GM04504 (cell line): ENCODE measurements at places on chromosomes 5 and 9.

DNA sequence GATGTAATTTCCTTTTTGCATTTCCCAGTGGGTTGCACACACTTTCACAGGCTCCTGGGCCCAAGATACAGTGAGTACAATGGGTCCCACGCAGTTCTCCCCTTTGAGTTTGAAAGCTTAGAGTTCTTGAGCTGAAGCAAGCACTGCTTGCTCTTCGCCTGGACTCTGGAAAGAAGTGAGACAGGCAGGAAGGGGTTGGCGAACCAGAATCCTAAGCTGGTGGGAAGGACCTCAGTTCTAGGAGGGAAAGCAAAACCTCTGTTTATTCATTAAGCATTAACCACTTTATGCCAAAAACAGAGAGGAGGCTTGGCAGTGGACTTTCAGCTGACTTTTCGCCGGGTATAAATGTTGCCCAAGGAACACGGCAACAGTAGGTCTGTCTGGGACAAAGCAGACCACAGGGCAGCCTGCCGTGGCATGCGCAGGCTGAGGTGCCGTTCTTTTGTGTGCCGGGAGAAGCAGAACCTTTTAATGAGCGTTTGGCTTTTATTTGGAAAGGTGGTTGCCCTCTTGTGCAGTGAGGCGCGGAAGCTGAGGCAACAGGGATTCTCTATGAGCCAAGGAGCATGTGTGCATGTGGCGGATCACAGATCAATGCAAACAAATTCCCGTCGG, 239.9 kb upstream of the PANK3 start:
- DNase-seq = no peak

GRCh38 chr9:110131499-110131898, 76.5 kb downstream of the C9orf152 start:
- no peak for DNase-seq

DNA sequence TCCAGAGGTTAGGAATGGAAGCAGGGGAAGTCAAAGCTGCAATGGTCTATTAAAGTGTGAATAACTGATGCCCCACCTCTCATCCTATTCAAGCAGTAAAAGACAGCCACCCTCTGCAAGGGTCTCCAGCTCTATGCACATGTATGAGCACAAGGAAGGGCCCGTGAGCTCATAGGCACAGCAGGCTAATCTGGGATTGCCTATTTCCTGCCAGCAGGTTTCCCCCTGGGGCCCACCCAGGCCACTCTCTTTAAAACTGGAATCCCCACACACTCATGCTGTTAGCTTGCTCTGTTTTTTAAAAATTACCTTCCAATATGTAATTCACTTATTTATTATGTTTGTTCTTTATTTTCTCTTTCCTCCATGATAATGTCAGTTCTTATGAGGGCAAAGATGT, 48.7 kb upstream of the ZNF366 start:
- DNase-seq = no peak

GRCh38 chr5:74233571-74233970, 407.0 kb downstream of the ENC1 start:
- peak; percentile 54 for DNase-seq

GRCh38 chr9:90029996-90030395, 425.2 kb downstream of the GADD45G start:
- DNase-seq = no peak

DNA sequence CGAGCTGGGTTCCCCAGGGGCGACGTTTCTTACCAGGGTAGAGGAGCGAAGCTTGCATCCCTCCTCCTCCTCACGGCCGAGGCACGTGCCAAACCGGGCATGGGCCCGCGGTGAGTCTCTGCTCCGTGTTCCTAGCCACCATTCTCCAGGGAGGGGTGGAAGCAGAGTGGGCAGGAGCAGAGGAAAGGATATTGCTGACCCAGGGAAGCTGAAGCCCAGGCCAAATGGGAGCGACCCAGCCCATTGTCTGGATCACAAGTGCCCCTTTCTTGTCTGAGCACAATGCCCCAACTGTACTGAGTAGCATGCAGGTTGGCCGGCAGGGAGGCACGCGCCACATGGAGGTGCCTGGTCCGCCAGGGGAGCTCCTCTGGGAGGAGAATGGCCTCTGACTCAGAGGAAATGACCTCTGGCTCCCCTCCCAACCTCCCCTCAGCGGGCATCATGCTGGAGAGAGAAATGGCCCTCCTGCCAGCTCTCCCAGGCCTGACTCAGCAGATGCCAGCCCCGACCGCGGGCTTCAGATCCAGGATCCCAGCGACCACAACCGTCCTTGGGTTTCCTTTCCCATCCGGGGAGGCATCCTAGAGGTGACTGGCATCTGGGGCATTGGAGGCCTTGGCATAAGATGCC, 1.1 kb downstream of the PRR7 start:
- no peak for DNase-seq

GRCh38 chr9:135329571-135330306, 149.8 kb upstream of the PPP1R26 start:
- DNase-seq = no peak

DNA sequence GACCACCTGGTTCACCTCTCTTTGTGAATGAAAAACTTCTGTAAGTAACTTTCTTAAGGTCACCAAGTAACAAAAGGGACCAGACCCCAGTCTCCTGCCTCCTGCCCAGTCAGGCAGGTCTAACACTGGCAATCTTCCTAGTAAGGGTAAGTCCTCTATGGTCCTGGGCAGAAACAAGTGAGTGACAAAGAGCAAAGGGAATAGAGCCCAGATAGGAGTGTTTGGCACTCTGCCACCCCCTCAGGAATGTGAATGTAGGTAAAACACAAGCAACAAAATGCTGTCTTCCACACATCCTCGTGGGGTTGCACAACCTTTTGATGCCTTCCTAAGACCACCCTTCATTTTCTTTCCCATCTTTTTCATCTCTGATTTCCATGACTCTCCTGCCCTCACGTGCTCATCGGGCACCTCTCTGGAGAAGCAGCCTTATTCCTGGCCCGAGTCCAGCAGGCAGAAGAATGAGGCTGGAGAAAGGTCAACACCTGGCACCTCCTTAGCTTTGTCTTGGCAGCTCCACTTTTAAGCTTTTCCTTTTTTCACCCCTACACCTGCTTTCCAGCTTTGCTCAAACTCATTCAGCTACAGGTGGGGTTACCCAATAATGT, 90.2 kb upstream of the LHFPL2 start:
- no peak for DNase-seq

DNA sequence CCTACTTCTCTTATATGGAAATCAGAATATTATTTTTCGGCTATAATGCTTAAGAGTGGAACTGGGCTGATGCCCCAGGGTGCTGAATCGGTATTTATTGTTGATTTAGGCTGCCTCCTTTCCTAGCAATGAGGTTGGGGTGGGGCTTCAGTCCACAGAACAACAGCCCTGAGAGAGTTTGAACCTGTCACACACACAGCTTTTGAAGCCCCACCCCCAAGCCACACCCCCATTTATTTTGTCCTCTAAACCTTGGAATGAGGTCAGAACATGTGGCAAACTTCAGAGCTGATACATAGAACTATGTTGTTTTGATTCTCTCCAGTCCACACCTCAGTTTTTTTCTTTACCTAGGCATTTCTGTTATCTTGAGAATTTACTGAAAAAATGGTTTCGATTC, 51.7 kb upstream of the CAMK4 start:
- no peak for DNase-seq

GRCh38 chr5:160491438-160491837, 69.8 kb downstream of the PTTG1 start:
- DNase-seq = no peak

DNA sequence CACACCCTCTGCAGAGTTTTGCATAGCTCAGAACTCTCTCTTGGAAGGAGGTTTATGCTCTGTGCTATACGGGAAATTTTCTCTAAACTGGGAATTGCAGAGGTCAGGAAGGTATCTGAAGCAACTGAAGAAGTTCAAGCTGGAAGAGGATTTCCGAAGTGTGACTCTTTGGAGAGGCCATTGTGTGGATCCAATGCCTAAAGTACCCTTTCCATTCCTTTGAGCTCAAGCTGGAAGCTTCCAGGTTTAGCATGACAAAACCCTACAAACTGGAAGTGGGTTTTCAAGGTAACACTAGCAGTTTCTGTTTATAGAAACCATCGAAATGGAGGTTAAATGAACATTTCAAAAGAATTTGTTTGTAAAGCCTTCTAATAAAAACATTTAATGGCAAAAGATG, 187.1 kb downstream of the CFAP90 start:
- no peak for DNase-seq

GRCh38 chr9:122991370-122991830, 42.1 kb upstream of the GPR21 start:
- DNase-seq = peak; percentile 75

GRCh38 chr9:74742191-74742790, 145.4 kb downstream of the TRPM6 start:
- DNase-seq = no peak

GRCh38 chr9:132942541-132943182, 1.8 kb downstream of the TSC1 start:
- no peak for DNase-seq

GRCh38 chr9:137306850-137307254, 4.8 kb upstream of the NRARP start:
- DNase-seq = no peak

DNA sequence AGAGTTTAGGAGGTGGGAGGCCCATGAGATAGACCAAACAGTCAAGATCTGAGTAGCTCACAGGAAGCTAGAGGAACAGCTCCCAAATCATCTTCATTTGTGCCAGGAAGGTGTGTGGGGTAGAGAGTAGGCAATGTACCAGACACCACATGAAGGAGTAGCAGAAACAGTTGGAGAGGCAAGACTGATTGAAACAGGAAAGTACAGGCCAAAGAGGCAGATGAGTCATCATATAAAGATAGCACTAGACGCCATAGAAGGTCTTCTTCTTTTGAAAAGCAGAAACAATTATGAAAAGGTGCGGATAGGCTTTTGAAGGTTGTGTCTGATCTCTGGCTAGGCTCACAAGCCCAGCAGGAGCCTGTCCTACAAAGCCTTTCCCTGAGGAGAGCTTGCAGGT, 62.7 kb upstream of the PALM2AKAP2 start:
- DNase-seq = no peak

DNA sequence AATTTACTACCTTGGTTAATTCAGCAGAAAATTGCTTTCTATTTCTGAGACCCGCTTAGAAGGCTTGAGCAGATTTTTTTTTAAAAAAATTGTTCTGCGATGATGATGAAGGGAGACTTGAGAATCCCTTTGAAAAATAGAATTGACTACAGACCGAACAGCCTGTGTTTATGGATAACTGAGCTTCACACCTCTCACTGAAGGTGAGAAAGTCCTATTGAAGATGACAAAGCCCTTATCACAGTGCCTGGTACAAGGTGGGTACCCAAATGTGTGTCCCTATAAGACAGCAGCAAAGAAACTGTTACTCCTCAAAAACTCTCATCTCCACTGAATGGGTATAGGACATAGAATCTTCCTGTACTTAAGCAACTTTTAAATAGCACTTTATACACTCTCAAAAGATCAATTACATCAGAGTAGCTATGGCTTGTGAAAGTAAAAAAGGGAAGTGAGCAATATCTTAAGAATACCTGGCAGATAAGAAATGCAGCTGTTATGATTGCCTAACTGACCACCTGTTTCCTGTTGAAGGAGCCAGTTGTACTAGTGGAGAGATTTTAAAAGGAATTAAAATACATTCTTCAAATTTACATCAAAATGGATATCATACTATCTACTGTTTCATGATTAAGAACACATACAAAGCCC, 419.7 kb downstream of the CHSY3 start:
- no peak for DNase-seq

GRCh38 chr9:14313951-14314423, at the start of gene NFIB:
TSS of gene NFIB (minus strand) at chr9:14314141. CDS start at chr9:14313511, 630 bp downstream.
- no peak for DNase-seq

- DNase-seq = no peak
Observed at GRCh38 chr9:124272979-124273378, 15.2 kb downstream of the NEK6 start.

DNA sequence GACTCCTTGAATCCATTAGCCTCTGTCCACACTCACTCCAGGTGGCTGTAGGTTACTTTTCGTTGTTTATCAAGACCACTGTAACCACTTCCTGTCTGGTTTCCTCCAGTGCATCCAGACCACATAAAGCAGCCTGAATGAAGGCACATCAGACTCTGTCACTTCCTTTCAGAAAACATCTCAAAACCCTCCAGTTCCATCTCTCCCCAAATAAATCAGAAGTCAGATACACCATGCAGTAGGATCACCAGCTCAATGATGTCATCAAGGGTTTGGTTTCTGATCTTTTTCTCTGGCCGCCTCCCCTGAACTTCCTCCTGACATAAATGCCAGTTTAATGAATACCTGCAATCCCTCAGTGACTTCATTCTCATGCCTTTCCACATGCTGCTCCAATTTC, 161.2 kb downstream of the ZNF462 start:
- DNase-seq = no peak

- no peak for DNase-seq
Observed at GRCh38 chr5:89988998-89989655, 420.4 kb downstream of the CETN3 start.

GRCh38 chr9:121289026-121289771, 21.2 kb downstream of the GSN start:
- DNase-seq = no peak

DNA sequence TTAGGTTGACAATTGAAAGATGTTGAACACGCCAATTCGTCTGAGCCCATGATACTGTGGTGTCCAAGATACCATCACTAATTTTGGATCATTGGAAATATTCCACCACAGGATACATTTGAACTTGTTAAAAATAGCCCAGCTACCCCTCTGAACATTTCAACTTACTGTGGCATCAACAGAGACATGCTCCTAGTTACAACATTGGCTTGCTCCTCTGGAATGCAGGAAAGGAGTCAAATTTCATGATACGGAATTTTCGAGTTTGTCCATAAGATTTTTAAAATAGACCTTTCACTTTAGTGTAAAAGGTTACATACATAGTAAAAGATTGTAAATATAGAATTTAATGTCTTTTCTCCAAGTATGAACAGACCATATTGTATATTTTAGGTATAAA, 12.8 kb downstream of the SEMA5A start:
- DNase-seq = no peak

DNA sequence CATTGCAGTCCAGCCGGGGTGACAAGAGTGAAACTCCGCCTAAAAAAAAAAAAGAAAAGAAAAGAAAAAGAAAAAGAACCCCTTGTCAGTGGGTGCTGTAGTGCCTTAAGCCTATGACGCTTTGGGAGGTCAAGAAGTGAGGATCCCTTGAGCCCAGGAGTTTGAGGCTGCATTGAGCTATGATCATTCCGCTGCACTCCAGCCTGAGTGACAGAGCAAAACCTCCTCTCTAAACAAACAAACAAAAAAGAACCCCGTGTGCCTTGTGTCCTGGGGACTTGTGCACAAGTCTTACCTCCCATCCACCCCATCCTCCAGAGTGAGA, 33.5 kb upstream of the STXBP1 start:
- DNase-seq = no peak

GRCh38 chr5:68983959-68984358, 109.9 kb upstream of the SLC30A5 start:
- DNase-seq = no peak
